ENCODE measurements at places on chromosomes 13 and 19. TPM values are rescaled to one million over a fixed set of nuclear protein-coding genes. Genes with fewer than 3 reads are reported as not detected.

The C3 gene
- total RNA-seq = 14.7 TPM

The CD70 gene
- 4.2 TPM for total RNA-seq

The ZNF528 gene
- 34.5 TPM for total RNA-seq

The CEACAM8 gene
- not detected for total RNA-seq

The FUT2 gene
- total RNA-seq = not detected

The CTXN1 gene
- total RNA-seq = 1.3 TPM

The ANKRD24 gene
- 0.97 TPM for total RNA-seq

The ZNF497 gene
- 1.5 TPM for total RNA-seq

The ADAMTSL5 gene
- 4.2 TPM for total RNA-seq

The KRTDAP gene
- not detected for total RNA-seq

The ZNF665 gene
- 6.5 TPM for total RNA-seq

The WDR88 gene
- total RNA-seq = not detected

The MAP4K1 gene
- not detected for total RNA-seq

The CNN2 gene
- 261 TPM for total RNA-seq

The PDE4C gene
- total RNA-seq = under 0.01 TPM

The ZNF578 gene
- 9.8 TPM for total RNA-seq

The STRN4 gene
- 35.6 TPM for total RNA-seq

The S1PR5 gene
- under 0.01 TPM for total RNA-seq

The PCDH17 gene
- total RNA-seq = 0.22 TPM

The GRAMD1A gene
- total RNA-seq = 27.3 TPM

The LPAR6 gene
- total RNA-seq = 4.8 TPM

The ADGRE1 gene
- not detected for total RNA-seq

The TNFSF13B gene
- total RNA-seq = 6.9 TPM

The DPF1 gene
- total RNA-seq = 1.4 TPM

The KIR3DL1 gene
- total RNA-seq = not detected

The MEDAG gene
- 75.3 TPM for total RNA-seq

The TUBB4A gene
- not detected for total RNA-seq

The ANKLE1 gene
- total RNA-seq = not detected

The CEBPA gene
- total RNA-seq = 0.86 TPM

The IFI30 gene
- total RNA-seq = 11.3 TPM

The COMMD6 gene
- 41.9 TPM for total RNA-seq

The PGLYRP2 gene
- not detected for total RNA-seq

The MED25 gene
- total RNA-seq = 18.8 TPM

The SLC7A9 gene
- 0.26 TPM for total RNA-seq

The ALOX5AP gene
- total RNA-seq = not detected

The TNFRSF19 gene
- 7.5 TPM for total RNA-seq

The LILRA2 gene
- not detected for total RNA-seq

The PTH2 gene
- total RNA-seq = not detected

The FCGBP gene
- total RNA-seq = 0.76 TPM

The MCEMP1 gene
- not detected for total RNA-seq

The KIR2DL1 gene
- total RNA-seq = not detected

The MISP3 gene
- total RNA-seq = 0.22 TPM

The SPACA4 gene
- total RNA-seq = not detected
